ENCODE measurements at places on chromosomes 6 and 20.

GRCh38 chr20:22502731-22503191, 81.6 kb downstream of the FOXA2 start:
- DNase-seq = no peak

- no peak for DNase-seq
These were observed 137.8 kb downstream of the PREX1 start for GRCh38 chr20:48689874-48690571.

- no peak for DNase-seq
These were observed 579.1 kb downstream of the BMP2 start for GRCh38 chr20:7346562-7346961.

GRCh38 chr6:44234101-44235025, 11.0 kb downstream of the SLC29A1 start:
- DNase-seq = peak; percentile 6

GRCh38 chr6:120083186-120083585, 733.6 kb upstream of the MAN1A1 start:
- DNase-seq = no peak

GRCh38 chr6:112178846-112179245, 75.5 kb downstream of the LAMA4 start:
- DNase-seq = no peak

DNA sequence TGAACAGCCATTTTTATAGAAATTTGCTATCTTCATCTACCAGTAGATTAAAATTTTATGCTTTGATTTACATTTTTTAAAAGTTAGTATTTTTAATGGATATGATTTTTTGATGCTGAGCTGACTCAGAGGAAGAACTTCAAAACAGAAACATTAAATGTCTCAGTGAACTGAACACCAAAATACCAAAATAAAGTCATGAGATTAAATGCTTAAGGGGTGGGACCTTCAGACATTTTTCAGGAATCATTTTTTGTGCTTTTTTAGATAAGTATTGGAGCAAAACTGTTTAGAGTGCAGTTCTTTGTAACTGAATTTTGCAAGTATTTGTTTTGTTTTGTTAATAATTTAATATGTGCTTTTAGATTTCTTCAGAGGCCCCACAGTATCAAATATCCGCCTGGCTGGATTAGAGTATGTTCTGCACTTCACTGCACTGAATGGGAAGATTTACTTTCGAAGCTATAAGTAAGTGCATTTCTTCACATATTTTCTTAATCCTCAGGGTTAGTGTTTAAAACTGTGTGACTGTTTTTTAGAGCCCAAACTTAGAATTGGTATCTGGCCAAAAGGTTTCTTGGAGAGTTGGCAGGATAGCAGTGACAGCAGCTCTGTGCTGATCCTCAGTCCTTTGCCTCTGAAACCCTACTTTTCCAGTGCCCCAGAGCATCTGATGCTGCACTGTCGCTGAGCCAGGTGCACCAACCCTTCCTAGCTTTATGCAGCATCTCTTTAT, 33.7 kb downstream of the RPF2 start:
- no peak for DNase-seq

- DNase-seq = peak; percentile 77
These were observed at the start of gene DSP for GRCh38 chr6:7541175-7542064. DSP (plus strand) TSS chr6:7541671; CDS start chr6:7541916, 245 bp downstream.

DNA sequence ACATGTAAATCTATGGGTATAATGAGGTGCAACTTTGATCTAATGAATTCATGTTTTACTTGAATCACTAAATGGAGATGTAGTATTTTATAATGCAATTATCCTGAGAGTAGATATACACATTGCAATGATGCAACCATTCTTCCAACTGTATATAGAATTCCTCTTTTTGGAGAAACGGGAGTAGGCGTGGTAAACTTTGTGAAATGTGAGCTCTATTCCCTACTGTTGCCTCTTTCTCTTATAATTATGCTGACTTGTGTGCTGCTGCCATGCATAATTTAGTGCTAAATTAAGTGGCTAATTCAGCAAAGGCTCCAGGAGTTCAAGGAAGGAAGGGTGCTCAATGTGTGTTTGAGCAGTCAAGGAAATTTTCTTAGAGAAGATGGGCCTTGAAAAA, 116.6 kb upstream of the SLC35B3 start:
- no peak for DNase-seq

- DNase-seq = no peak
These were observed 46.3 kb downstream of the FAM209B start for GRCh38 chr20:56579301-56579710.

- no peak for DNase-seq
These were observed 16.1 kb downstream of the DYNLRB1 start for GRCh38 chr20:34532320-34532719.

GRCh38 chr20:57432862-57433491, 41.8 kb downstream of the RBM38 start:
- DNase-seq = no peak

- no peak for DNase-seq
These were observed 79.6 kb upstream of the EPB41L1 start for GRCh38 chr20:36074983-36075382.

DNA sequence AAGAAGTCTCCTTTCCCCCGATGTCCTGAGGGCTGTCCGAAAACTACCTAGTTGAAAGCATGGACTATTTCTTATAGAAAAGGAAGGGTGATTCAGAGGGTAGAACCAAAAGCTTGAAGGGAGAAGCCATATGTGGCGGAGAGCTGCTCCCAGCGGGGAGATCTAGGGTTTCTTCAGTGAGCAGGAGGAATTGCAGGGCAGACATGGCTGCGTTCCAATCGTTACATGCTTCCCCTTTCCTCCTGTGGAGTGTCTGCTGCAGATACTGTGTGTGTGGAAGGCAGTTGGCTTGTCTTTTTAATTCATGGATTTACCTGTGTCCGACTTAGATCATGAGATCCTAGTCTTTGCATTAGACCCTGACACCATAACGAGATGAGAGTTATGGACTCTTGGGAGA, 799.5 kb downstream of the QKI start:
- no peak for DNase-seq
